ENCODE measurements at places on chromosomes 3 and 15.

- no peak for DNase-seq
Measured at GRCh38 chr3:171828902-171829770, 14.0 kb upstream of the TMEM212 start.

- DNase-seq: no peak
Measured at GRCh38 chr3:148309390-148310035, 388.2 kb upstream of the AGTR1 start.

DNA sequence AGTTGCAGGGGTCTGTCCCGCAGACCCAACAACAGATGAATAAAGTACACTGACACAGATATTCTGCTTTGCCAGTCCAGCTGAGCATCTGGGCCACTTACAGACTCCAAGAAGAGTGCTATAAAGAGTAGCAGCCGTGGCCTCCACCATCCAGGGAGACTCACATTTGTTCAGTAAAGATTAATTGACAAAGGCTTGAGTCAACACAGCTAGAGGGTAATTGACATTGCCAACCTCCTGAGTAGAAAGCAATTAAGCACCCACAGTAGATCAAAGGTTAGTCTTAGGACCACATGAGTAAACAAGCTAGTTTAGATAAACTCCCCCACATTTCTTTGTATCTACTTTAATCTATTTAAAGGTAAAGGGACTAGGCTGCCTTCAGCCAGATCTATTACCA lies 16.3 kb upstream of the CRTC3 start:
- no peak for DNase-seq

GRCh38 chr3:155991847-155992246 lies 121.4 kb downstream of the GMPS start:
- no peak for DNase-seq

GRCh38 chr3:16030342-16030741 lies 144.1 kb upstream of the GALNT15 start:
- DNase-seq: no peak

DNA sequence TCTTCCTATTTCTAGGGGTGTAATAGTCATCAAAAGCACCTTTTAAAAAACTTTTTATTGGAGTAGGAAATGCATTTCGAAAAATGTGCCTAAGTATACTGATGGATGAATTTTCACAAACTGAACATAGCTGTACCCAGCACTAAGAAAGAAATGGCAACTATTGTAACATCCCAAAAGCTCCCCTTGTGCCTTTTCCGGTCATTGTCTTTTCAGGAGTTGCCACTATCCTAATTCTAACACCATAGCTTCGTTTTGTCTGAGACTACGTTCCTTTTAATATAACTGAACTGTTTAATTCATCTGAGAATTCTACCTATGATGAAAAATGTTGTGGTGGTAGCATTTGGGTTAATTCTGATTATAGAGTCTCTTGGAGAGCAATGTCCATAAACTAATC lies 1.9 kb downstream of the TIMMDC1 start:
- no peak for DNase-seq

DNA sequence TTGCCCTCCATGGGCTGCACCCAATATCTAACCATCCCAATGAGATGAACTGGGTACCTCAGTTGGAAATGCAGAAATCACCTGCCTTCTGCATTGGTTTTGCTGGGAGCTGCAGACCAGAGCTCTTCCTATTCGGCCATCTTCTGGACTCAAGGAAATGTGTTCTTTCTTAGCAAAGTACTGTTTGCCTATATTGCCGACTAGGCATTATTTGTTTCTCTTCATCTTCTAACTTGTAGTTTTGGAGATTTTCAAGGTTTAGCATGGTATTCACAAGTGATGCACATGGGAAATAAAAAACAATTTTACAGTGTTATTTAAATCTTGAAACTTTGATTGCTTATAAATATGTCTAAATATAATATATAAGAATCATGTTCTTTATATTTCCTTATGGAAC lies 377.8 kb upstream of the POU1F1 start:
- DNase-seq: no peak

DNA sequence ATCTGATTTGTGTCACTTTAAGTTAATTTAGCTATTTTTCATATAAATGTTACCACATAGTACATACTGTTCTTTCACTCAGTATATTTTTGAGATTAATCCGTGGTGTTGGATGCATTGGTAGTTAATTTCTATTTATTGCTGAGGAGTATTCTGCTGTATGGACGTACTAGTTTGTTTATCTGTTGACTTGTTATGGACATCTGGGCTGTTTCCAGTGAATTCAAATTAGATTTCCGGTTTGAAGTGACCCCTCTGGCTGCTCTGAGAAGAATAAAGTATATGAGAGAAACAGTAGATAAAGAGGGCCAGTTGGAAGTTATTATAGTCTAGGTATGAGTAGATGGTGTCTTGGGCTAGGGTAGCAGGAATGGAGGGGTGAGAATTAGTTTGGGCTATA lies 15.6 kb downstream of the KAT2B start:
- no peak for DNase-seq

- no peak for DNase-seq
Measured at GRCh38 chr3:20935791-20936190, 749.8 kb upstream of the SGO1 start.

DNA sequence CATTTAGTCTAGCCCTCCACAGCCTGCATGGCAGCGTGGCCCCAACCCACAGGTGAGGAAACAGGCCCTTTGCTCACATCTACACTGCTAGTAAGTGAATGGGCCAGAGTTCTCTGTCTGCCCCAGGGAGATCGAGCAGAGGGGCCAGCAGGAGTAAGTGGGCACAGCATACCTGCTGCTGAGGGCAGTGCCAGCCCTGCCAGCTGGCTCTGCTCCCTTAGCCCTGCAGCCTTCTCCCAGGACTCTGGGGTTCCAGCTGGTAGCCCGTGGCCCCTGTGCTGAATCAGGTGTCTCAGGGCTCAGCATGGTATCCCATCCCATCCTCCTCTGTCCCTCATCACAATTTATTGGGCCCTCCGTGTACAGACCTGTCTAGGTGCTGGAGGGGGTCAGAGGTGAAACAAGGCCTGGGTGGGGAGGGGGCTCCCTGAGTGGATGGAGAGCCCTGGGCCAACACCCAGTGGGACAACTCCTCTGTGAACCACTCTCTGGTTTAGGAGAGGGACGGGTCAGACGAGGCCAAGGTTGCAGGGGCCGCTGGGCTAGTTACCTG lies 101.8 kb downstream of the DNAJB8 start:
- DNase-seq: no peak

GRCh38 chr3:192352142-192352541 lies 375.2 kb downstream of the FGF12 start:
- DNase-seq: no peak

GRCh38 chr3:19267040-19267439 lies 118.7 kb downstream of the KCNH8 start:
- DNase-seq: no peak

DNA sequence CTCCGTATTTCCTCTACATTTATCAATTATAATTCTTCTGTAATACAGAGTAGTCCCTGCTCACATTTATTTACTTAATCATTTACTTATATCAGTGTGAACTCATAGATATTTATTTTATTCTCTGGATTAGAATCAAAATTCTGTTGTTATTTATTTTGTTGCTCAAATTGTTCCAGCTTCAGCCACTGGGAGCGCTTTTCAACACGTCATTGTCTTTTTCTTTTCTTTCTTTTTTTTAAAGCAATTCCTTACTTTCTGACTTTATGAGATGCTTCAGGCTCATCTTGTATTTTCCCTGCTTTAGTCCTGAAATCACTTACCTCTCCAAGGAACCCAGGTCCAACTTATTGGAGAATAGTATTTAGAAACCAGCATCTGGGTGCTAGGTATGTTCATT lies 53.4 kb downstream of the GLCE start:
- no peak for DNase-seq

DNA sequence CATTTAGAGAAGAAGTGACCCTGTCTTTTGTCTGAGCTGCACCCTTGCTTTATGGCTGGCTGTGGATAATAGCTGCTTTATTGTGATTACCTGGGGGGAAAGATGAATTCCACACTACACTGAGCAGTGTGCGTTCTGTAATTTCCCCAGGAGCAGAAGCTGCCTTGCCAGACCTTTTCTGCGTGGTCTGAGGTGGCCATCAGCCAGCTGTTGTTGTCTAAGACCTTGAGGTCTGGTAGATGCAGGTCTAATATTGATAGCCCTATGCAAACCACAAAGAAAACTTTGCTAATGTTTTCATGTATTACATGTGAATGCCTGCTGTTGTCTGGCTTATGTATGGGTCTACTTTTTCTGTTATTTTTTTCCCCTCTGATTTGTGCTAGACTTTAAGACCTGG lies 144.6 kb downstream of the THSD4 start:
- DNase-seq: no peak

DNA sequence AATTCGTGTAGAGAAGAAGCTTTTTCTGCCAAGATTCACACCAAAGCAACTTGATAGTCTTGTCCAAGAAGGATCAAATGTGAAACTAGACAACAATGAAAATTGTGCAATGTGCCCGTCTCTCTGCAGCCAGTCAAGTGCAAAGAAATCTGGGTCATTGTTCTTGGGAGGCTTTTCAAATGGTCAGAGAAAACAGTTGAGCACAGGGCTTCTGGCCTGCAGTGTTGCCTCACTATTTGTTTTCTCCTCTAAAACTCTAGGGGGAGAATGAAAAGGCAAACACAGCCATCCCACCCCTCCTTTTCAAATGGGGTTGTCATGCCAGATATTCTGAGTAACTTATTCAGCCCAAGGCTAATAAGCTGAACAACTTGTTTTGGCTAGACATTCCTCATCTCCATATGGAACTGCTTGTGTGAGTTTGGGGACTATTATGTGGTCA lies 417.6 kb upstream of the CDIN1 start:
- DNase-seq: no peak

GRCh38 chr15:99998661-99999101 lies 265.4 kb upstream of the LYSMD4 start:
- DNase-seq: peak; percentile 2

DNA sequence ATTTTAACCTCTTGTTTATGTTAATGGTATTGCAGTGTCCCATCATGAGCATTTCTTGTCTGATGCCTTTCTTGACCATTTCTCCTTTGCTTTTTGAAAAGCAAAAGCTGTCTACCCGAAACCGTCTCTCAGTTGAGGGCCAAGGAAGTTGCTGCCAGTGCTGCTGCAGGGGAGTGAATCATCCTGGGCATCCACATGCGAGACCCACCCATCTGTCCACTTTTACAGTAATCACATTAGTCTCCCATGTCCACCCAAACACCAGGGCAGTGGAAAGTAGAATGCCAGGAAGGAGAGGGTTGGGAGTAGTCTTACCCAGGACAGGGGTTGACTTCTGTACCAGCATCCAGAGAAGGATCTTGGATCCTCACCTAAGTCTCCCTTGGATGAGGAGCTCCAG lies 48.6 kb upstream of the TEX264 start:
- DNase-seq: no peak
